Stimulated activated CD8-positive, alpha-beta memory T cell treated with anti-CD3 and anti-CD28 coated beads, Interleukin-12 subunit alpha, Interleukin-12 subunit beta, amount 100 ng/mL, for 4 hours (primary cell): ENCODE measurements at places on chromosomes 6 and 20.

DNA sequence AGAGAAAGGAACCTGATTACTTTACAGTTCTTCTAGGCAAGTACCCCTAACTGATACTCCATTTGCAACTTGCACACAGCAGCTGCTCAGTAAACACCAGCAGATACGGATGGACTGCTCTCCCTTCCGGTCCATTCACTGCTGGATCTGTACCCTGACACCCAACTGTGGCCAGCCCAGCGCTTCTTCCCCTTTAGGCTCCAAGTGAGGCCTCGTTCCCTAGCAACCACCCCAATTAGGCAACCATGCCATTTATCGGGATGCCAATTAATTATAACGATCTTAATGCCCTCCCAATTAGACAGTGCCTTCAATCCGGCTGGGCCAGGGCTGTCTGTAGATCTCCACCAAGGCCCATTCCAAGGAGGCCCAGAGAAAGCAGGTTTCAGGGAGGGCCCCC is 3.2 kb downstream of the SULF2 start:
- no peak for DNase-seq

- DNase-seq: no peak
Observed at GRCh38 chr20:51221791-51222408, 199.0 kb upstream of the KCNG1 start.

- DNase-seq: no peak
Observed at GRCh38 chr6:149615805-149616204, 32.7 kb downstream of the KATNA1 start.

- no peak for DNase-seq
Observed at GRCh38 chr6:100724696-100725095, 156.4 kb downstream of the ASCC3 start.

DNA sequence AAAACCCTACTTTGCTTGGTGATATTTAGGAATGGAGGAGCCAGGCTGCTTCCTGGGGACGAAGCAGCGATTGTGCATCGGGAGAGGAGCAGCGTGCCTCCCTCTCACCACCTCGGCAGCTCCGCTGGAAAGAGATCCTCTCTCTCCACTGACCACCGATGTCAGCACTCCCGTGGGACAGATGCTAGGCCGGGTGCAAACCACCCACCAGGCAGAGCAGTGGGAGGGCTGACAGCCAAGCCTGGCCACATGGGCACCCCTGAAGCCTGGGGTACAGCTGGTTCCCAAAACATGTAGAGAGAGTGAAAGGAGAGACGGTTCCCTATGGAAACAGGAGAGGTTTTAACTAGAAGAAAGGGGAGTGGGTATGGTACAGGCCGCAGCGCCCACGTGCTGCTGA is 220.0 kb downstream of the ANKRD60 start:
- no peak for DNase-seq

DNA sequence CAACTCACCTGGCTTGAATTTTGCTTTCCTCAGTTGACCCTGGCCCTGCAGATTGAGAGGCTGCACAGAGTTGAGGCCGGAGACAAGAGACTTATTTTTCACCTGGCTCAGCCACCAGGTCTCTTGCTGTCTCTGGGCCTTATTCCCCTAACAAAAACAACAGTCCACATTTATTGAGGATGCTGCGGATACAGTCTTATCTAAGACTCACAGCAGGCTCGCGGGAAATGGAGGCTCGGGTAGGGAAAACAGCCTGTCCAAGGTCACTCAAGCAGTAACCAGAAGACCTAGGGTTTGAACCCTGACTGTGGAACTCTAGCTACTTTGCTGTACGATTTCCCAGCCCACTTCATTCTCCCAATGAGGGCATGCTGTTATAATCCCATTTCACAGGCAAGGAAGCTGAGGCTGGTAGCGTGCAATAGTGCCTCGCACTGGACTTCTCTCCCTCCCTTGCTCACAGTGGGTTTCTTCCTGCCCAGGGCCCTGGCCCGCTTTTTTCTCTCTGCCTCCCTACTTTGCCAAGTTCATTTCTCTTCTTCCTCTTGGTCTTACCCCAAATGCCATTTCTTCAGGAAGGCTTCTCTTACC is 57.7 kb downstream of the RBM38 start:
- DNase-seq: no peak

DNA sequence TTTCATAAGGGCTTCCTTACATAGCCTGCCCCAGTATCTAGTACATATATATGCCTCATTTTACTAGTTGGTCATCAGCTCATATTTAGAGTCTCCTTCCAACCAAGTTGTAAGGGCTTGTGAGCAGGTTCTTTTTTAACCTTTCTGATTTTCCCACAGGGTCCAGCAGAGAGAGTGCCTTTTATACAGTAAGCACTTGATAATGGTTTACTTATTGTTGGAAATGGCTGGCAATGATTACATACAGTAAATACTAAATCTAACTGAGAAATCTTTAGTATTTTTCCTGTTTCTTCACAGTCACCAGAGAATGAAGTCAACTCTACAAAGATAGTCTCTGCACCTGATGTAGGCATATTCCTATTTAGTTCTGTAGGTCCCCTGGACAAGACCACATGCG is 135.1 kb upstream of the B3GAT2 start:
- no peak for DNase-seq

- no peak for DNase-seq
Observed at GRCh38 chr6:57262901-57263694, 41.0 kb upstream of the RAB23 start.

GRCh38 chr6:143109196-143109595 is 48.5 kb downstream of the AIG1 start:
- DNase-seq: no peak

- no peak for DNase-seq
Observed at GRCh38 chr6:62980093-62980492, 231.2 kb upstream of the FKBP1C start.
